Stimulated activated CD4-positive, alpha-beta T cell treated with anti-CD3 and anti-CD28 coated beads, Interleukin-4, amount 100 ng/mL, for 24 hours (primary cell): ENCODE measurements at places on chromosomes 4 and X.

GRCh38 chr4:137738375-137738990 lies 206.2 kb upstream of the PCDH18 start:
- DNase-seq = no peak

DNA sequence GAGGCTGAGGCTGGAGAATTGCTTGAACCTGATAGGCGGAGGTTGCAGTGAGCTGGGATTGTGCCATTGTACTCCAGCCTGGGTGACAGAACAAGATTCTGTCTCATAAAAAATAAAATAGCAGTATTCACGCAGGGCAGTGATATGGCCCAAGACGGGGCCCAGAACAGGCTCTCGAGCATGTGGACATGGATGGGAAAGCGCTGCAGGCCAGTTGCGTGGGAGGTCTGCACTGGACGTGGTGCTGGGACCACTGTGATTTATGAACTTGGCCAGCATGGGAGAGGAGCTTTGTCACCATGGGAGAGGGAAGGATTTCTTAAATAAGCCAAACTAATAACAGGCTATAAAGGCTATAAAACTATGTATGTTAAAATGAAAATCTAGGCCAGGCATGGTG lies 51.6 kb downstream of the NSD2 start:
- no peak for DNase-seq

GRCh38 chr4:57059890-57060716 lies 50.1 kb downstream of the IGFBP7 start:
- no peak for DNase-seq

DNA sequence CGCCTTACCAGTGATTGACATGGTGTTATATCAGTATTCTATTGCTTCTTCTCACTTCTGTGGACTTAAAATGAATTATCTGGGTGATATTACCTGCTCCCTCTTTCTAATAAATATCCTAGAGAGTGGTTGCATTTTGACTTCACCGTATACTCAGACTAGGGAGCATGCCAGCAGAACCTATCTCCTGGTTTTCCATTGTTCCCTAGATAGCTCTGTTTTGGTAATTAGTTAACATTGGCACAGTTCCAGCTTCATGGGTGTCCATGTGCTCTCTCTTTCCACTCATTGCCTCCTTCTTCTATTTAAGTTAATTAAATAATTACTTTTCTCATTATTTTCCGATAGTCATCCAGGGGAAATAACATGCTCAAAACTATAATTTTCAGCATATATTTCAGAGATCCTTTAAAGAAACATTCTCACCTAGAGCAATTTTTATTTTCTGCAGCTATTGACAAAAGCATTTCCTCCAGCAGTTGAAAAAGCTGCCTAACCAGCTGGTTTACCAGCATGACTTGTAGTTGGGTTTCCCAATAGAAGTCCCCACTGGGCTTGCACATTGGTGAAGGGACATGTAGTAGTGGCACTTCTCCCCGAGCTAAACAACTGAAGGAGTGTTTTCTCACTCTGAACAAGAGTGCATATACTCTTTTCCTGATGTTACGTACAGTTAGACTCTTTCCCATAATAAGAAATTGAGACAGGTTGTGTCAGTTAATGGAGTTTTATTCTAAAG lies 27.9 kb upstream of the PAPSS1 start:
- no peak for DNase-seq

DNA sequence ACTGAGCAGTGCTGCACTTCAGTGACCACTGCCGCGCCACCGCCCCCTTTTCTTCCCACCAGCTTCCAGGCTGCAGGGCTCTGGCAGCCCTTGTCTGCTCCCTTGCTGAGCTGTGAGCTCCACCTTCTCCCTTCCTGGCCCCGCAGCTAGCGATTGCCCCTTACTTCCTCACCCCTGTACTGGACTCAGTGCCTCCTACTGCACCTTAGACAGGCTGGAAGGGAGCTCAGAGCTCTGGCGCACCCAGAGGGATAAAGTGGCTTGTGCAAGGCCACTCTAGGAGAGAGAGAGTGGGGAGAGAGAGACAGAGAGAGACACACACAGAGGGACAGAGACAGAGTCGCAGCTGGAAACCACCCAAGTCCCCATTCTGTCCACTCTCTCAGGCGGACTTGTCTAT lies 6.0 kb downstream of the RASL11B start:
- no peak for DNase-seq

GRCh38 chr4:1904042-1904441 lies 32.8 kb downstream of the NSD2 start:
- DNase-seq = no peak

DNA sequence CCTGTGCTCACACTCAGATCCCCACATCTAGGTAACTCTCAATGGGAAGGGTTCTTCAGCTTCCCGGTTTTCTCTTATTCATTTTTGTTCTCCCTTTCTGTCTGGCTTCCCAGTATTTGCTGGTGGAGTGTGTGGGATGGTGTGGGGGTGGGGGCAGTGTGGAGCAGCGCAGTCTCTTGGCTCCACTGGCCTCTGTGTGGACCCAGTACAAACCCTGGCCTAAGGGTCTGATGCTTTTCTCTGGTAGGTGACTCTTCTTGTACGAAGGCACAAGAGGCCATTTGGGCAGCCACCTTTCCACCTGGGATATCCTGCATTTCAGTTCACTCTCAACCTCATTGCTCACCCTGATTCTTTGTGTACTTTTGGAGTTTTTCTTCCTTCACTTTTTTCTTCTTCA lies 71.3 kb downstream of the NBDY start:
- DNase-seq = no peak

DNA sequence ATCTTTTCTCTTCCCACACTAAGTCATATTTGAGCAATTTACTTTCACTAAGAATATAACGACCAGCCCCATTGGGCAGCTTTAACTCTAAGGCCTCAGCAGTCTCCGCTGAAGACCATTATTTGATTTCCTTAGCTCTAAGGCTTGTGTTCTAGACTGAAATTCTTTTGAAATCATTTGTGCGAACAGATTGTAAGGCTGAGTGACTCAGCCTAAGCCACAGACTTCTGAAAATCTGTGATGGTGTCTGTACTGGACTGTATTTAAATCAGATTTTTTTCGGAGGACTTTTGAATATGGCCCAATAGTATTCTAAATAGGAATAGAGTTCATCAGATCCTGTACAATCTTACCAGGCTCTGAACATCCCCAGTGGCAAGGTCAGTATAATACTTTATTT lies 150.3 kb upstream of the TECRL start:
- DNase-seq = no peak

- DNase-seq = no peak
These were observed 22.6 kb downstream of the RNF212 start for GRCh38 chr4:1090465-1091440.

GRCh38 chr4:104490770-104491480 lies 3.8 kb downstream of the CXXC4 start:
- peak; percentile 23 for DNase-seq

DNA sequence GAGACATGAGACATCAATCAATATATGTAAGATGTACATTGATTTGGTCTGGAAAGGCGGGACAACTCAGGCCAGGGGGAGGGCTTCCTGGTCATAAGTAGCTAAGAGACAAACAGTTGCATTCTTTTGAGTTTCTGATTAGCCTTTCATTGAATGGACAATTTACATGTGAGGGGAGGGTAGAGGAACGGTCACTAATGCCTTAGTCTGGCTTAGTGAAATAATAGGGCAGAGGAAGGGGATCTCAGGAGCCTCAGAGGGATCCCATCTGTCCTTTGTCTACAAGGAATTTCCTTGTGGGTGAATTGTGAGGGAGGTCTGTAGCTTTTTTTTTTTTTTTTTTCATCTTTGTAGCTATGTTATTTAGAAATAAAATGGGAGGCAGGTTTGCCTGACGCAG lies 88.3 kb downstream of the GK start:
- DNase-seq = no peak

DNA sequence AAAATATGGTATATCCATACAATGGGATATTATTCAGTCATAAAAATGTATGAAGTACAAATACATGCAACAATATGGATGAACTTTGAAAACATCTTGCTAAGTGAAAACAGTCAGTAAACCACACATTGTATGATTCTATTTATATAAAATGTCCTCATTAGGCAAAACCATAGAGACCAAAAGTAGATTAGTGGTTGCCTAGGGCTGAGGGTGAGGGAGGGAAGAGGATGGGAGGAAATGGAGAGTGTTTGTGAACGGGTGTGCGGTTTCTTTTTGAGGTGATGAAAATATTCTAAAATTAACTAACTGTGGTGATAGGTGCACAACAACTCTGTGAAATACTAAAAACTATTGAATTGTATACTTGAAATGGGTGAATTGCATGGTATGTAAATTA lies 29.6 kb downstream of the TEX11 start:
- no peak for DNase-seq

- DNase-seq = no peak
These were observed 11.7 kb downstream of the CYSLTR1 start for GRCh38 chrX:78315745-78316144.

GRCh38 chrX:41563876-41564275 lies 116.7 kb downstream of the NYX start:
- DNase-seq = no peak

DNA sequence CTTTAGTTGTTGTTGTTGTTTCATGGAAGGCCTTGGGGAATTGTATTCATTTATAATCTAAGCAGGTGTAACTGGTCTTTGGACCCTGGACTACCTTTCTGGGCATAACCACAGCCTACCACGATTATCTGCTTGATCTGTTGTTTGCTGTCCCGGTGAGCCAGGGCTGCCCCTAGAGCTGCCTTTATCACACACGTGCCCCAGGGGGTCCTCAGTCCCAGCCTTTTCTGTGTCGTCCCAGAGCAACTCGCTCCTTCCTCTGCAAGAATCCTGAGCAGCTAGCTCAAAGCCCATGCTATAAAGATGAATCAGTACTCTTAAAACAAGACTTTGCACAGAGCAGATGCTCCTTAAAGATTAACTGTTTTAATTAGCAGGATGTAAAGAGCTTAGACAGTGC lies 273.2 kb downstream of the EVC2 start:
- no peak for DNase-seq

- DNase-seq = no peak
These were observed 8.1 kb upstream of the DKK2 start for GRCh38 chr4:107044170-107044569.

GRCh38 chr4:171785388-171785787 lies 27.8 kb upstream of the GALNTL6 start:
- no peak for DNase-seq

- no peak for DNase-seq
These were observed 137.1 kb downstream of the ARHGAP6 start for GRCh38 chrX:11528623-11529022.

GRCh38 chr4:139943277-139943676 lies 210.7 kb downstream of the MAML3 start:
- no peak for DNase-seq

DNA sequence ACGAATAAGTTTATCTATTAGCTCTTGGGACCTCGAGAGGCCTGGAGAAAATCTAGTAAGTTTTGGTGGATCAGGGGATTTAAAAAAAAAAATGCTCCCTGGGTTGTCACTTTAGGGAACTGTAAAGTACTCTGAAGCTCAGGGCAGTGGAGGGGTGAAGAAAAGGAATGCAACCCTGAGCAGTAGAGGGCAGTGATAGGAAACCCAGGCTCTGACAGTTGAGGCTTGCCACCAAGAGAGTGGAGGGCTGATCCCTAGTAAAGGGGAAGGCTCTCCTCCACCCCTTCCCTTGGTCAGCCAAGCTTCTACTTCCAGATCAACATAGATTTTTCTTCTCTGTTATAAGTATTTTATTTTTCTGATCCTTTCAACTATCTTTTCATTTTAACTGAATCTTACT lies 73.1 kb downstream of the FBXO8 start:
- DNase-seq = no peak

- DNase-seq = no peak
These were observed 151.2 kb downstream of the NAA11 start for GRCh38 chr4:79174490-79175252.

GRCh38 chr4:156775813-156776212 lies 195.8 kb downstream of the PDGFC start:
- DNase-seq = no peak

DNA sequence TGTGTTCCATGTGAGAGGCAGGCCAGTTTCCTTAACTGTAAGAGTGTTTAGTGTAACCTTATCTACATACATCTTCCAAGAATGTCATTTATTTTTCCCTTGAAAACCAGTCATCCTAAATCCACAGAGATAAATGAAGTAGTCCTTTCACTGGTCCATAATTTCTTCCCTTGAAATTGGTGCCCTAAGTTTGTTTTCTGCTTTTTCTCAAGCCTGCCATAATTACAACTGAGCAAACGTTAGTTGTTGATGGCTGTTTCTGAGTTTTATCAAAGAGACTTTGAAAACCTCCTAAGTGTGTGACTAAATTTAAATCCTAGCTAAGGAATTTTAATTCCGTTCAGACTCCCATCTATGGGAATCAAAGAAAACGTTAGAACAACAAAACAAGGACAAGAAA lies 3.6 kb upstream of the TDO2 start:
- DNase-seq = no peak

DNA sequence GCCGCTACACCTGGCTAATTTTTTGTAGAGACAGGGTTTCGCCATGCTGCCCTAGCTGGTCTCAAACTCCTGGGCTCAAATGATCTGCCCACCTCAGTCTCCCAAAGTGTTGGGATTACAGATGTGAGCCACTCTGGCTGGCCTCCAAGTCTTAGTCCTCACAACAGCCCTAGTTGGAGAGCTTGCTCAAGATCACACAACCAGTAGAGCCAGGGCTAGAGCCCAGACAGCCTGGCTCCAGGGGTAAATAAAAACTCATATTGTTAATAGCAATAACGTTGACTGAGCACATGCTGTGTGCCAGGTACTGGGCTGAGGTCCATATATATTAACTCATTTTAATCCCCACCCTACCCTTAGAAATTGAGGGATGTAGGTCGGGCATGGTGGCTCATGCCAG lies 7.3 kb upstream of the JAKMIP1 start:
- no peak for DNase-seq

DNA sequence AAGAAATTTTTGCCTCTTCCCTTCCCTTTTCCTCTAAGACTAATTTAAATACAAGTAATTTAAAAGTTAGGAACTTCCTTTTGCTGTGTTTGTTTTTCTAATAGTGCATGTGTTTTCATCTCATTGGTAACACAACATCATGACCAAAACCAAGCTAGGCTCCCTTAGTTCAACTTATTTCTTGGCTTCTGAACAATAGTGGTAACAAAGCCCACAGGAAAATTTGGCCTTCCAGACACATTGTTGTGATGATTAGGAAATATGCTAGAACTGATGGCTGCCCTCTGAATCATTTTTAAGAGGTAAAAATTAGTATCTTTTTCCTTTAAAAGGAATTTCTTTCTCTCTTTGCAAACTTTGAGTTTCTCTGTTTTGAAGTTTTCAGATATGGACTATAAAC lies 25.5 kb upstream of the TEC start:
- DNase-seq = no peak

- peak; percentile 44 for DNase-seq
These were observed 52.9 kb downstream of the TRIM2 start for GRCh38 chr4:153257151-153257620.

- DNase-seq = no peak
These were observed 74.4 kb upstream of the DYNLT3 start for GRCh38 chrX:37921758-37922157.

GRCh38 chrX:77412631-77413030 lies 34.6 kb upstream of the FGF16 start:
- DNase-seq = no peak
